Karpas-422 (cell line): ENCODE measurements at places on chromosomes 1 and 21.

DNA sequence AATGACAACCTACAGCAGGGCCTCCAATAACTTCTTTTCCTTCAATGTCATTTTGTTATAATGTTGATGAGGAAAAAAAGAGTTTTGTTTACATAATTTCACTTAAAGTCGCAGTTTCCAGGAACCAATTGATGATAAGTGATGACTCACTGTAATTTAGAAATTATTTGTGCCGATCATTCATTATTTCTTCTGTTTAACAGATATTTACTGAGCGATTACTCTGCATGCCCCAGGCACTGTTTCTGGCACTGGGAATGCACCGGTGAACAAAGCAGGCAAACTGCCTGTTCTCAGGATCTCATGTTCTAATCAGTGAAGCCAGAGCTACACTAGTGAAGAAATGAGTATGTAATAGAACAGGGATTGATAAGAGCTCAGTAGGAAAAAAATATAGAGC lies 403.4 kb downstream of the NTNG1 start:
- no peak overlapping the region for H3K4me3 ChIP-seq
- no peak for DNase-seq
- H3K27ac ChIP-seq: no peak overlapping the region
- H3K4me1 ChIP-seq: no peaks in the 10 kb centered on the region

- H3K4me1 ChIP-seq: no peaks in the 10 kb centered on the region
- no peak overlapping the region for H3K4me3 ChIP-seq
- H3K36me3 ChIP-seq: no peaks in the 10 kb centered on the region
- DNase-seq: peak; percentile 67
- H3K27ac ChIP-seq: no peak overlapping the region
- H3K27me3 ChIP-seq: no peaks in the 10 kb centered on the region; the same call in 1 of the 2 replicates
Measured at GRCh38 chr1:222009105-222009730, 267.3 kb upstream of the DUSP10 start.

DNA sequence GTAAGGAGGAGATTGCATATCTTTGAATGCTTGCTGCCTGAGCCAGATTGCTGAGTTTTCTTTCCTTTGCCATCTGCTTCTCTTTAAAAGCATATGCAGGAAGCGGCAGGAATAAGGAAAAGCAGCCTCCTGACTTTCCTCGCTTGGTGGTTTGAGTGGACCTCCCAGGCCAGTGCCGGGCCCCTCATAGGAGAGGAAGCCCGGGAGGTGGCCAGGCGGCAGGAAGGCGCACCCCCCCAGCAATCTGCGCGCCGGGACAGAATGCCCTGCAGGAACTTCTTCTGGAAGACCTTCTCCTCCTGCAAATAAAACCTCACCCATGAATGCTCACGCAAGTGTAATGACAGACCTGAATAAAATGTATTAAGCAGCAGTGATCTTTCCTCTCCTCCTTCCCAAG lies 1.5 kb downstream of the CORT start:
- H3K27ac ChIP-seq: no peak overlapping the region
- H3K4me3 ChIP-seq: no peak overlapping the region
- no peaks in the 10 kb centered on the region for H3K27me3 ChIP-seq
- DNase-seq: no peak
- H3K4me1 ChIP-seq: no peaks in the 10 kb centered on the region

DNA sequence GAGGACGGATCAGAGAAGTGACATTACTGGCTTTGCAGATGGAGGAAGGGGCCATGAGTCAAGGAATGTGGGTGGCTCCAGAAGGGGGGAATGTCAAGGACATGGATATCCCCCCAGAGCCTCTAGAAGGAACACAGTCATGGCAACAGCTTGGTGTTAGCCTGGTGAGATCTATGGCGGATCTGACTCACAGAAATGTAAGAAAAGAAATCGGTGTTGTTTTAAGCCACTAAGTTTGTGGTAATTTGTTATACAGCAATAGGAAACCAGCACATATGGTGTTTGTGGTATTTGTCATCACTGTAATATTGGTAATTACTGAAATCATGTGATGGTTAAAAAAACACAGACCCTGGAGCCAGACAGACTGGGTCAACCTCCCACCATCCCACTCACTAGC lies 236.2 kb downstream of the SETD4 start:
- no peak overlapping the region for H3K4me3 ChIP-seq
- no peak overlapping the region for H3K27ac ChIP-seq

GRCh38 chr1:29676496-29676895 lies 440.2 kb downstream of the PTPRU start:
- no peak for DNase-seq
- H3K4me1 ChIP-seq: no peaks in the 10 kb centered on the region
- H3K36me3 ChIP-seq: no peaks in the 10 kb centered on the region
- no peak overlapping the region for H3K27ac ChIP-seq
- H3K4me3 ChIP-seq: no peak overlapping the region
- H3K27me3 ChIP-seq: no peaks in the 10 kb centered on the region
